Cortex of kidney (tissue), 1 donor: ENCODE measurements at places on chromosomes 16 and 17.

- DNase-seq = no peak
Observed at GRCh38 chr16:66278111-66278531, 88.4 kb upstream of the CDH5 start.

- DNase-seq = no peak
Observed at GRCh38 chr16:80691111-80691741, 113.2 kb downstream of the CDYL2 start.

DNA sequence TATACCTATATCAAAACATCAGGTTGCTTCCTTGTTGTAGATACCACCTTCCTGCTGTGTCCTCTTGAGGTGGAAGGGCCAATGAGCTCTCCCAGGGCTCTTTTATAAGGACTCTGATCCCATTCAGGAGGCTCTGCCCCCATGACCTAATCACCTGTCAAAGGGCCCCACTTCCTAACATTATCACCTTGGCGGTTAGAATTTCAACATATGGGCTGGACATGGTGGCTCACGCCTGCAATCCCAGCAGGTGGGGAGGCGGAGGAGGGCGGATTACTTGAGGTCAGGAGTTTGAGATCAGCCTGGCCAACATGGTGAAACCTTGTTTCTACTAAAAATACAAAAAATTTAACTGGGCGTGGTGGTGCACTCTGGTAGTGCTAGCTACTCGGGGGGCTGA is 86.4 kb downstream of the HAPSTR1 start:
- no peak for DNase-seq

DNA sequence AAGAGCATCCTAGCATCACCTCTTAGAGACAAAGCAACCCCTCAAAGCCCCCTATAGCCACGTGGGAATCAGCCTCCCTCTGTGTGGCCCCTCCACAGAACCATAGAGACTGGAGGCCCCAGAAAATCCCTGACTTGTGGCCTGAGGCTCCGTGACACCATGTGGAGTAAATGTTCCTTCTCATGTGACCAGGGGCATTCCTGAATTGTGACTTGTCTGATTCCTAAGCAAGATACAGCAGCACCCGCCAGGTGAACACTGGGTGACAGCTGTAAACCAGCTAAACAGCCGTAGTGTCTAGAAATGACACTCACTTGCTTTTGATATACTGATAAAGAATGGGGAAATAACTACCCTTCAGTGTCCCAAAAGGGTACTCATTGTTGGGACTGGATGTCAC is 79.0 kb downstream of the DYNLRB2 start:
- DNase-seq = no peak

DNA sequence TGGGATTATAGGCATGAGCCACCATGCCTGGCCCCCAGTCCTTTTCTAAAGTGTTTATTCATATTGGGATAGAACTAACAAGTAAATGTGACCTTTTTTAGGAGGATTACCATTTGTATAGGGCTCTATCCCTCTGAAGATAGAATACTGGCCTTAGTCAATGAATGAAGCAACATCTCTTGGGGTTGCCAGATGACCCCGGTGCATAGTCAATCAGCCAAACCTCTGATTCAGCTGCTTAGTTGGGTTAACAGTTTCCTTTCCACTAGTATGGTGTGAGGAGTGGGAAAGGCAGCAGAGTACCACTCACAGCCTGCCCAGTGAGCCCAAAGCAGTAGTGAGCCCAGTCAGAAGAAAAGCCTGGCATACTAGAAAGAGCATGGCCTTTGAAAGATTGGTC is 94.6 kb upstream of the TBX2 start:
- DNase-seq = no peak

DNA sequence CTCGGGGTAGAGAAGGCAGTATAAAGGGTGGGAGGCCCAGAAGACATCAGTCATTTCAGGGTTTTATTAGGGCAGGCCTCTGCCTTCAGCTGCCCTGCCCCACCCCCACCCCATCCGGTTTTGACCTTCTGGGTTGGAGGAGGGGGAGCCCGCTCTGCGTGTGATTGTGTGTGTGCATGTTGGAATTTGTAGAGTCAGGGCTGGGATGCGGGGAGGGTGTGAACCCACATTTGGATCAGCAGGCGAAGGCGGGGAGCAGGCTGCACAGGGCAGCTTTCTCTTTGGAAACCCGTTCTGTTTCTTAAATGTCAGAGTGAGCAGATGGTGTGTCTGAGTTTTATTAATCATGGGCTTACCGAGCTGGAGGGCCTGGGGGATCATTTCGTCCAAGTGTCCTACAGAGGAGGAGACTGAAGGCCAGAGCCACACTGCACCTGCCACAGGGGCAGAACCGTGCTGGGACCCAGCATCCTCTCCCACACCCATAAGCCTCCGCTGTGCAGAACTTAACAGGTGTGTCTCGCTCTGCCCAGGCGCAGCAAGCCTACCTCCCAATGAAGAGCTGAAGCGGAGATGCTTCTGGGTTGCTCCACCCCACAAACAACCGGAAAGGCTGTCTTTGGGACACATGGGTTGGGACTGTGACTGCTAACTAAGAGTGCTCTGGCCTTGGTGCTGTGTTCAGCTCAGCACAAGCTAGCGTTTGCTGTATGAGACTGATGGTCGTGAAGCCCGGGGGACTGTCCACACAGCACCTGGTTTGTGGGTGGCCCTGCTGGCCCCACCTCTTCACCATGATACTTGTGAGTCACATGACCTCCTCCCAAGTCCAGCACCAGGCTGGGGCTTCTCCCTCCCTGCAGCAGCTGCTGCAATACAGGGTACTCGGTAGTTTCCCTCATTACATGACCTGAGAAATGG is 70.9 kb upstream of the GSE1 start:
- DNase-seq = no peak

DNA sequence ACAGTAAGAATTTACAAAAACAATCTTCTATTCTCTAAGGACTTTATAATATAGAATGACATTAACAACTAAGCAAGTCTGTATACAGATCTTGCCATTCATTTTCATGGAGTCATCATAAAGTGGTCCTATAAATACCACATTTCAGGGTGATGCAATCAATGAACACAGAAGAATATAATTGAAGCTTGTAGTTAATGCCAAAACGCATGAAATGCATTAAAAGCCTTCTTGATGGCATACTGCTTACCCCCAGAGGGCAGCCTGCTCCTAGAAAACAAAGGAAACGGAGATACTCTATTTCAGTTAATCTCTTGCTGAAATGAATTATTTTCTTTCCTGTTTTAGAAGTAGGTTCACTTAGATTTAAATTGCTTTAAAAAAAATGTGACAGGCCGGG is 45.2 kb upstream of the STAC2 start:
- no peak for DNase-seq

DNA sequence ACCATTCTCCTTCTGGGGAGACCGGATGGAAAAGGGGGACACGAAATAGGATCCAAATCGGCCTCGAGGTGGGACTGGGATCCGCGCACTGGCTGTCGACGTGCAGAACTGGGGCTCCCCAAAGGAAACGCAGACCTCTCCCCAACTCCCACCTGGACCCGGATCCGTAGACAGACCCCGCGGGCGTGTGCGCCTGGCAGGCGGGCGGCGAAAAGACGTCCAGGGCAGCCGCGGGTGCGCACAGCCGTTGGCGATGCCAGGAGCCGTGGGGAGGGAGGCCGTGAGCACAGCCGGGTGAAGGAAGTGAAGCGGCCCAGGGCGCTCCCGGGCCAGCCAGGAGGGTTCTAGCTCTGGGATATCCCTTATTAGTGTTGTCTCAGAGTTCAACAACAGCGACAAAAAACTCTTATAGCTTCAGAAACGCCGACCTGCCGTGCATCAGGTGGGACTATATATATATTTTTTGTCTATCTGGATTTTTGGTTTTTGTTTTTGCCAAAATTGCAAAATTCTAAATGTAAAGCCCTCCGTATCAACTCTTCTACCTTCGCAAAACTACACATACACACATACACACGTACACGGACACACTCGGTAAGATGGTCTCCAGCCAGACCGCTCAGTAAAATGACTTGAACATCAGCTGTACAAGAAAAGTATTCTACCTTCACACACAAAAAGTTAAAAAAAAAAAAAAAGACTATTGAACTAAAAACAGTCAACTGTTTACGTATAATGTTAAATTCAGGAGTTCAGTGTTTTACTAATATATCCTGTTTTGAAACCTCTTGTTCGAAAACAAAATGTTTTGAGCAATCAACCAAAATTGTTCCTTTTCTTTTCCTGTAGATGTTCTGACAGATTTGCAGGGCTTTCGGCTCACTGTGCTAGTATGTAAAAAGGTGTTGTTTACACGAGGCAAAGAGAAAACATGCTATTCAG is 5.2 kb upstream of the AATF start:
- DNase-seq = no peak

DNA sequence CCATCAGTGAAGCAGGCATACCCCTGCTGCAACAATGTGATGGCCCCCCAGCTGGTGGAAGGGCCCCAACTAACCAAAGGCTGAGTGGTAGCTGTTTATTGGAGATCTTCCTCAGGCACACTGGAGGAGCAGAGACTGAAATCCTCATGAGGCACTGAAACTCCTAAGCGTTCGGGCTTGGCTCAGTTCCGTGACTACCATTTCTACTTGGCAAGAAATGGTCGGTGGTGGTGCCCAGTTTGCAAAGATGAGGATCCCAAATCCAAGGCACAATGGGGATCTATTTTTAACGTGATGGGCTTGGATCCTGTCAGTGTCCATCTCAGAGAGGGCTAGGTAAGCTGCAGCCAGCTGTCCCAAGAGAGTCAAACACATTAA is 82.8 kb downstream of the TNFRSF13B start:
- DNase-seq = no peak

DNA sequence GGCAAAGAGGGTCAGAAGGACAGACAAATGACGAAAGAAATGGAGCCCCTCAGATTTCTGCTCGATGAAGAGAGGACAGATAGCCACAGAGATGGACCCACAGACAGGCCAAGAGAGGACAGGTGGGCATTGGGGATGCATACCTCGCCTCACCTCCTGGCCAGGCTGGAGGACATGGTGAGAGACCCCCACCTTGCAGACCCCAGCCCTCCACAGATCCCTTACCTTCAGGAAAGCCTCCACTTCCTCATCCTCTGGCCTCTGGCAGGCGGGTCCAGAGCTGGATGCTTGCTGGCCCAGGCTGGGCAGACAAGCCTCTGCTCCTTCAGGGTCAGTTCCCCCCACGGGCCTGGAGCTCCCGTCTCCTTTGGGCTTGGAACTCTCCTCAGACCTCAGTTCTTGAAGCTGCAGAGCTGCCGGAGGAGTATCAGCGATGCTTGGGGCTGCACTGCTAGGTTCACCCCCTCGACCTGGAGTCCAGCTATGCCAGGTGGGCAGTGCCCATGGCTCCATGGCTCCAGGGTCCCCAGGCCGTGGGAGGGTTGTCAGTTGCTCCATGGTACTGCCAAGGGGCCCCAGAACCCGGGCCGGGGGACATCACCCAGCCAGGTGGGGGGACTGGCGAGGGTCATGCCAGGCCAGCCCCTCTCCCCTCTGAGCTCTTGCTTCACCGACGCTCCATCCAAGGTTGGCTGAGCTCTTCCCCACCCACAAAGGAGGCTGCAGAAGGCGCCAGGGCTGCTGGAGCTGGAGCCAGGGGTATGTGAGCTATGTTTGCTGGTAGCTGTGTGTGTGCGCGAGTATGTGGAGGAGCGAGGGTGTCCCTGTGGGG is 1.0 kb downstream of the TSPOAP1 start:
- DNase-seq = no peak
